ENCODE measurements at places on chromosomes 6 and 20.

- no peak for DNase-seq
These were observed 254.0 kb downstream of the DLL1 start for GRCh38 chr6:170036916-170037315.

DNA sequence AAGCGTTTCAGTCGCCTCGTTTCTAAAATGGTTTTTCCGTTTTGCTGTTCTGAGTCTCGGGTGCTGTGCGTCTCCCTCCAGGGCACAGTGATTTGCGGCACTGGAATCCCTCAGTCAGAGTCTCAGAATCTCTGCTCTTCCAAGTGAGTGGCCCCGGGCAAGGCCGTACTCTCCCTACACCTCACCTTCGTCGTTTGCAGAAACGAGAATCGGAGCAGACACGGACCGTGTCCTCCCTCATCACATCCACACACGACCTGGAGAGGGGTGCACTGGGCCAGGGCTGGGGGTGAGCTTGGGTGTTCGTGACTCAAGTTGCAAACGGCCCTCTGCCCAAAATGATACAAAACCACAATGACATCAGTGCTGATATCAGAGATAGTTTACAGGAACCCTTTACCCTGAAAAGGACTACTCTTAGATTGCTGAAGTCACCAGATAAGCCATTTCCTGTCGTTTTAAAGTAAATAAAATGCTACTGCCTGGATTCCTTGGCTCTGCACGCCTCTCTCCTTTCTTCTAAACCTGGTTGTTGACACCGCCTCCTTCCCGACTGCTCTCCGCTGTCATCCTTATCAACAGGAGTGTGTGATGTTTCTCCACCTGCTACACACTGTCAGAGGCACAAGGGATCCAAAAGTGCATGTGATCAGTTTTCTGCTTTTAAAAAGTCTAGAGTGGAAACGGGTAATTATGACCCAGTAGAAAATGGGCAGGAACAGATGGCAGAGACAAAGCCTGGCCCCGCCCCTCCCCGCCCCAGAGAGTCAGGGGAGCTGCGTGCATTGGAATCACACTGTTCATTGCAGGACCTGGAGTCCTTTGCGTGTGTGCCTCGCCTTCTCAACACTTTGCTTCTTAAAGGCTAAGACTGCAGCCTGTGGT, 38.4 kb downstream of the KIF25 start:
- DNase-seq = no peak

- DNase-seq = no peak
These were observed 61.9 kb upstream of the KCNG1 start for GRCh38 chr20:51084593-51085377.

DNA sequence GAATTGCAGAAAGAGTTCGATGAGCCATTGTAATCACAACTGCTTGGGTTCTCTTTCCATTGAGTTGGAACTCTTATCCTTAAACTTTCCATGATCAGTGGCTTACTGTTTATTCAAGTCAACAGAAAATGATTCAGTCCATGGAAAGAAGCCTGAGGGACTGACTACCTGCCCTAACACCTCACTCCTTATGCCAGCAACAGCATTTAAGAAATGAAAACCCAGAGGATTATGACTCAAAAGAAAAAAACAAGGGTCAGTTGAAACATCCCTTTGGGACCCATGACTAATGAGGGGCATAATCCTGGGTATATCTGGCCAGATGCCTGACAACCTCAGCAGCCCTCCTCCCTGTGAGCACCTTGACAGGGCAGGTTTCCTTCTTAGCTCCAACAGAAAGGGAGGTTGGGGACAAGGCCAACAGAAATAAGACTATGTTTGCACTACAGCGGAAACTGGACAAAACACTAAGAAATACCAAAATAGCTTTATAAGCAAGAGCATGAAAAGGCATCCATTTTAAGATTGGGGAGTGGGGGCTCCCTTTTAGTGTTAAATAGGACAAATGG, 106.7 kb downstream of the MAP3K5 start:
- no peak for DNase-seq

GRCh38 chr6:29917857-29918256, 24.5 kb upstream of the HLA-A start:
- DNase-seq = no peak

GRCh38 chr6:128333581-128334223, 186.7 kb downstream of the PTPRK start:
- DNase-seq = no peak

- no peak for DNase-seq
These were observed 72.5 kb upstream of the MYLIP start for GRCh38 chr6:16056263-16056870.

- no peak for DNase-seq
These were observed 40.2 kb downstream of the PLEKHG1 start for GRCh38 chr6:150639823-150640331.

- peak; percentile 66 for DNase-seq
These were observed 23.0 kb upstream of the SLC22A7 start for GRCh38 chr6:43274916-43275597.

DNA sequence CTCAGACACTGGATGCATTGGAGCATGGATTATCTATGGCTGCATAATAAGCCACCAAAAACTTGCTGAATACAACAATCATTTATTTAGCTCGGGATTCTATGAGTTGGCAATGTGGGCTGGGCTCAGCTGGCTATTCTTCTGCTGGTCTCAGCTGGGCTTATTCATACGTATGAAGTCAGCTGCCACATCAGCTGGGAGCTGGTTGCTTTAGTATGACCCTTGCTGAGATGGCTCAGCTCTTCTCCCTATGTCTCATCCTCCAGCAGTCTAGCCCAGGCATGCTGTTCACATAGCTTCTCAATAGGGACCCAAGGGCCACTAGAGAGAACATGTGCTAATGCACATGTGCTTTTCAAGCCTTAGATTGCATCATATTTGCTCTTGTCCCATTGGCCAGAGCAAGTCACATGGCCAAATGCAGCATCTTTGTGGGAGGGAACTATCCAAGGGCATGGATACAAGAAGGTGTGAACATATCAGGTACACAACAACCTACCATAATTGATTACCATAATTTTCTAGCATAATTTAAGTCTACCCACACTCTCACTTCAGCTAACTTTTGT, 444.6 kb downstream of the KIF16B start:
- DNase-seq = no peak

- no peak for DNase-seq
These were observed 45.6 kb downstream of the NFATC2 start for GRCh38 chr20:51496964-51497363.

GRCh38 chr6:4797587-4797986, 21.4 kb downstream of the CDYL start:
- no peak for DNase-seq

GRCh38 chr6:165439928-165440554, 130.6 kb upstream of the C6orf118 start:
- no peak for DNase-seq

- DNase-seq = no peak
These were observed 246.5 kb downstream of the ERMARD start for GRCh38 chr6:169997930-169998218.

- DNase-seq = no peak
These were observed 111.2 kb downstream of the THBS2 start for GRCh38 chr6:169142538-169142844.

- DNase-seq = no peak
These were observed 17.1 kb downstream of the REPS1 start for GRCh38 chr6:138970856-138971425.

DNA sequence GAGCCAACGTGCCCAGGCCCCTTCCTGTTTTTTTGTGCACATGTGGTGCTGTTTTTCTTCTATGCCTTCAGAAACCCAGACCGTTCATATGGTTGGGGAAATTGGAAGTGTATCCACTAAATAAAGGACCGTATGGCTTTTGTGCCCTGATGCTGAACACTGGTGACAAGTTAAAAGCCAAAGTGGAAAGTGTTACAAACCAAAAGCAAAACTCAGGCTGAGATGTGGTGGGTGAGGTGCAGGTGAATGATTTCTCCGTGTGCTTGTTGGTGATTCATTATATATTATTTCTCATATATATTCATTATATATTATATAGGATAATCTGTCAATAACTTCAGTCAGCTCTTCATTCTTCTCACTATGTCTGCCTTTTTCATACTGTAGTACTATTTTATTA, 148.6 kb downstream of the SOBP start:
- no peak for DNase-seq

- DNase-seq = no peak
These were observed 35.6 kb upstream of the TBC1D20 start for GRCh38 chr20:497979-498378.

GRCh38 chr6:45630314-45630713, 252.6 kb upstream of the SUPT3H start:
- DNase-seq = no peak

DNA sequence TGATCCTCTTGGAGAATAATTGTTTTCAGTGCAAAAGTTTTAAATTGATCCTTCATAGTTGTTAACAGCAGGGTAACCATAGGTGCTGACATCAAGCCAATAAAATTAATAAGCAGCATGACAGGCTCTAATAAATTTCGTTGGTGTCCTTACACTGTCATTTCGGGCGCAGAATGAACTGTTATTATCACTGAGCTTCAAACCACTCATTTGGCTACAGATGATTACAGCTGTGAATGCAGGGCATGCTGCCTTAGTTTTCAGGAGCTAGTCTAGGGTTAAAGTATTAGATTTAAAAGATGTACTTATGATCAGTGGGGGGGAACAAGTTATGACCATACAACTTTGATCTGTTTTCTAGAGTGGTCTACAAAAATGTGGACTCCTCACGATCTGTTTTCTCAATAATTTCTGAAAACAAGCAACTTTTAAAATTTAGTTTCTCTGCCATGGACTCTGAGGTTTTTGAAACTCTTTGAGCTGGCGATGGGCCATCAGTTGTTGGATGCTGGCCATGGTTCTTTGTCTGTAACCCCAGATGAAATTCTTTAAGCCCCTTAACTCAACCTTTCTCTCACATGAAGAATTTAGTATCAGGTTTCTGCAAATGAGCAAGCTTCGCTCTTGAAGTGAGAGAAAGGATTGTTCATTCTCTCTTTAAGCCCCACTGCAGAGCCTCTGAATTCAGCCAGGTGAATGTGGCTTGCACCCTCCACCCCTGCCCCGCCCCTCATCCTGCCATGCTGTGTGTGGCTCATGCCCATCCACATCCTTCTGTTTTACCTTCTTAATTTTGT, 99.1 kb upstream of the MTHFD1L start:
- no peak for DNase-seq

DNA sequence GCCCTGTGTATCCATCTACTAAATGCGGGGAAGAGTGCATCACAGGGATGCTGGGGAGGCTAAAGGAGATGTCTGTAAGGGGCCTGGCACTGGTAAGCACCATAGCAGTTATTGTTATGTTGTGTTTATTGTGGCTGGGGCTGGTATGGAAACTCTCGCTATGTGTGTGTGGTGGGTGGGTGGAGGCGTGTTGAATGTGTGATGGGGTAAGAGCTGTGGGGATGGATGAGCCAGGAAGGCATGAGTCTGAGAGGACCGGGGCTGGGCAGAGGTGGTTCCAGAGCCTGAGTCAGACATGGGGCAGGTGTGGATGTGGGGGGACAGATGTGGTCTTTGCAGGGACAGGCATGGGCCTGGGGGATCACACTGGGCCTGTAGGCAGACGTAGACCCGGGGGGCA, 88.1 kb downstream of the GRM4 start:
- no peak for DNase-seq

DNA sequence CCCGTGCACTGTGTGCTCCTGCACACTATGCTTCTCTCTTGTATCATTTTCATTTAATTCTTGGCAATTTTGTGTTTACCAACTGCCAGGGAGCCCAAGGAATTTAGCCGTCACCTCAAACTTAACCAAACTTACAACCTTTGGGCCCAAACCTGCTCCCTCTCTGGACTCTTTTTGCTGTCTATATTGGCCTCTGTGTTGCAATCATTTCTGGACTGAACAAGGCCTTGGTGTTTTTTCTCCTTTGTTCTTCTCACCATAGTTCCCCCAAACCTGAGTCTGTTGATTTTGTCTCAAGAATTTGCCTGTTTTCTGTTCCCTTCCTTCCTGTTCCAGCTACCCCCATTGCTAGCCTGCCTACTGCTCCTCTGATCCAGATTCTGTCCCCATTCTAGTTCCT, 19.2 kb downstream of the DCBLD1 start:
- DNase-seq = no peak

DNA sequence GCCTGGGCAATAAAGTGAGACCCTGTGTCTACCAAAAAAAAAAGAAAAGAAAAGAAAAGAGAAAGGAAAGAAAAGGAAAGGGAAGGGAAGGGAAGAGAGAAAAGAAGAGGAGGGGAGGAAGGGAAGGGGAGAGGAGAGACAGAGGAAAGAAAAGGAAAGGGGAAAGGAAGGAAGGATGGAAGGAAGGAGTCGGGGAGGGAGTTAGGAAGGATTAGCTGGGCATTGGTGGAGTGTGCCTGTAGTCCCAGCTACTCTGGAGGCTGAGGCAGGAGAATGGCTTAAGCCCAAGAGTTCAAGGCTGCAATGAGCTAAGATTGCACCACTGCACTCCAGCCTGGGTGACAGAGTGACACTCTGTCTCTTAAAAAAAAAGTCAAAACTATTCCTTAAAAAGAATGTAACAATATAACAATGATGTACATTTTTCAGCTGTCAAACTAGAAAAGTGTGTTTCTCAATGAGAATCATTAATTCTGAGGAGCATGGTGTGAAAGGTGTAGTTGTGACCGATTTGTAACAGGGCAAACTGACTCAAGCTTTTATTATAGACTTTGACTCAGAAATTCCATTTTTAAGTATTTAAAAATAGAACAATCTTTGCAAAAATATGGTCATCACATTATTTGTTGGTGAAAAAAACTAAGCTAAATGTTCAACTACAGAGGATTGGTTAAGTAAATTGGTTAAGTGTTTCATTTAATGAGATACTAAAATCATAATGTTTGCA, 14.7 kb downstream of the SNRPB start:
- DNase-seq = no peak

DNA sequence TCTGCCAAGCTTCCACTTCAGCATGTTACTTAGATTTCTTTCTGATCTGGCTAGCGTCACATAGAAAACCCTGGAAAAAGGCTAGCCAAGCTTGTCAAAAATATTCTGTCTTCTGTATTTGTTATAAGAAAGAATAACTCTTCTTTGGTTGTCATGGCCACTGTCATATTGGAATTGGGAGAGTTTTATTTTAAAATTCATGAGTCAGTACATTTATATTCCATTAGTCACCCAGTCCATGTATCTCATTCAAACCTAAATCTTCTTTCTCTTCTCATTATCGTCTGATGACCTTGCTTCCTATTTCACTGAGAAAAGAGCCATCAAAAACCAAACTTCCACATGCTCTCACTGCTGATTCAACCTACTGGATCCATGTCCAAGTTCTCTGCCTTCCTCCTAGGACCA, 65.7 kb downstream of the EPM2A start:
- no peak for DNase-seq

DNA sequence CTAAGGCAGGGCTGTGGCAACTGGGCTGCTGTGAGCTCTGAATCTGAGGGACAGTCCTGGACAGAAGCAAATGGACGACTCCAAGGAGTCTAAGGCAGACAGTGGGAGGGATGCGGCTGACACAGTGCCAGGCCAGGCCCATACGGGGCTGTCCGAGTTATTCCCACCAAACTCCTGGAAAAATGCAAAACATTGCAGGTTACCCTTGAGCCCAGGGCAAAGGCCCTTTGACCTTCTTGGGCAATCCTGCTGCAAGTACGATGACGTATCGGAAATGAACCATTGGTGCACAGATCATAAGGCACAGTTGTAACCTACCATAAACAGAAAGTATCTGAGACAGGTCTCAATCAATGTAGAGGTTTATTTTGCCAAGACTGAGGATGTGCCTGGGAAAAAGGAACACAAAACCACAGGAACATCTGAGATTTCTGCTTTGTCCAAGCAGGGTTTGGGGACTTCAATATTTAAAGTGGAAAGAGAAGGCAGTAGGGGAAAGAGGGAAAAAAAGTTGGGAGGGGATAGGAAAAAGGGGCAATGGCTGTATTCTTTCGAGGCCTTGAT, 118.9 kb downstream of the DACT2 start:
- no peak for DNase-seq

- DNase-seq = no peak
These were observed 8.4 kb downstream of the TXNDC5 start for GRCh38 chr6:7902221-7902620.

Data from Caco-2 (cell line).